ENCODE measurements at places on chromosomes 7 and 10.

DNA sequence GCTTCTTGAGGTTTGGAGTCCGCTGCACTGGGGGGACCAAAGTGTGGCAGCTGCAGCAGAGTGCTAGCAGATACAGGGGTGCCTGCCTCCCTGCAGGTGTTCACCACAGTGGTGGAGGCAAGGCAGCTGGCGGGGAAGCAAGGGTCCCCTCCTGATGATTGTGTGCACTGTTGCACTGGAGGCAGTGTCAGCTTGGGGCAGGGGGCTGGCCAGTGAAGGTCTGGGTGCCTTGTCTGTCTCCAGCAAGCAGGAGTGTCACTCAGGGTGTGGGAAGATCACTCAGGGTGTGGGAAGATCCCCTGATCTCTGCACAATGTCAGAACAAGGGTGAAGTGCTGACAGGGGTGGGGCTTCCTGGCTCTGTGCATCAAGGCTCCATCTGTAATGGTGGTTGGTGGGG lies 36.3 kb upstream of the PPP1R3A start:
- DNase-seq, result no peak

- peak; percentile 16 for DNase-seq
Observed at GRCh38 chr7:103989785-103990767, 618 bp upstream of the RELN start.

- DNase-seq, result no peak
Observed at GRCh38 chr7:157519246-157519645, 182.4 kb downstream of the DNAJB6 start.

GRCh38 chr7:120280743-120281142 lies 7.8 kb downstream of the KCND2 start:
- peak; percentile 16 for DNase-seq

DNA sequence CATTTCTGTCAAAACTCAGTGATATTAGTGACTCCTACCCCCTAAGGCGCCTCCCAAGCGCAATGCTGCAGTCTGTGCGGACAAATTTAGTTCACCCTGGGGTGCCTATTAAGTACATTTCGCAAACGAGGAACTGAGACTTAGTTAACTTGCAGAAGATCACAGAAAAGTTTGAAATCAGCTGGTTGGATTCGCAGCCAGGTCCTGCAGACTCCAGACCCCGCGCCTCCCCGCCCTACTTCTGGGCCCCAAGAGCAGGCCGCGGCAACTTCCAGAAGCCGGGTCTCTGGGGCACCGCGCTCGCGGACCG lies 588 bp downstream of the CYREN start:
- no peak for DNase-seq

GRCh38 chr7:42315103-42315502 lies 78.1 kb upstream of the GLI3 start:
- DNase-seq, result no peak

GRCh38 chr10:32240471-32240870 lies 106.5 kb downstream of the EPC1 start:
- DNase-seq, result no peak
